CD4-positive, alpha-beta T cell treated with Interleukin-4 for 1 hour (primary cell): ENCODE measurements at places on chromosomes 7 and 10.

- DNase-seq = no peak
Measured at GRCh38 chr7:19747740-19748339, 25.6 kb downstream of the TMEM196 start.

DNA sequence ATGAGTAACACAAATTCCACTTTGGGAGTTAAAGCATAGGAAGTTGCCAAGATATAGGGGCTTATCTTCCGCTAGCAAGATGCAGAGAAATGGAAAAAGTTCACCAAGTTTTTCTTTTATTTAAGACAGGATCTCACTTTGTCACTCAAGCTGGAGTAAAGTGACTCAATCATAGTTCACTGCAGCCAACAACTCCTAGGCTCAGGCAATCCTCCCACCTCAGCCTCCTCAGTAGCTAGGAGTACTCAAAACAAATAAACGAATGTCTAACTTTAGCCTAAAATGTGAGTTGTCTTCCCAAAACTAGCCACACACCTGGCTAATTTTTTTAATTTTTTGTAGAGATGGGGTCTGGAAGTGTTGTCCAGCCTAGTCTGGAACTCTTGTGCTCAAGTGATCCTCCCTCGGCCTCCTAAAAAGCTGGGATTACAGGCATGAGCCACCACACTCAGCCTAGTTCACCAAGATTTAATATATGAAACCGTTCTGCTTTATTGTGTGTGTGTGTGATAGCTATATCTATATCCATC is 9.9 kb downstream of the VIM start:
- no peak for DNase-seq

DNA sequence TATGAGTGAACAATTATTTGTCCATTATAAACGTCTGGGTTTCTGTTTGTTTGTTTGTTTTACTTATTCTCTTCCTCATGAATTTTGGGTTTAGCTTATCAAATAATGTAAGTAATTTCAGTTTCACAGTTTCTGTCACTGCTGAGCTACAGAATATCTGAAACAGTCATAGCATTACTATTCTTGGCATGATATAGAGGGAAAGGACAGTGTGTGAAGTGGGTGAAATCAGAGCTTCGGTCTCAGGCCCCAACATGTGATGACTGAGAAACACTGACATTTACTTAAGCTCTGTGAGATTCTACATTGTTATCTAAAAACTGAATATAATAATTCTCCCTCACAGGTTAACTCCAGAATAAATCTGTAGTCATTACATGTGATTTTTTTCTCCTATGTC is 8.8 kb upstream of the OR6V1 start:
- no peak for DNase-seq

- no peak for DNase-seq
Measured at GRCh38 chr7:155813546-155814315, 1.5 kb upstream of the SHH start.

DNA sequence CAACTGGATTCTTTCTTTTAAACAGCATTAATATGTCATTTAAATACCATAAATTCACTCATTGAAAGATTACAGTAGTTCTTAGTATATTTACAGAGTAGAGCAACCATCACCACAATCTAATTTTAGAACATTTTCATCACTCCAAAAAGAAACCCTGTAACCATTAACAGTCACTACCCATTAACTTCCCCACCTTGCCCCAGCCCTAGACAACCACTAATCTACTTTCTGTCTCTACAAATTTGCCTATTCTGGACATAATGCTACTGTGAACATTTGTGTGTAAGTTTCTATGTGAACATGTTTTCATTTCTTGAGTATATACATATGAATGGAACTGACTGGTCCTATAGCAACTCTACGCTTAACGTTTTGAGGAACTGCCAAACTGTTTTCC is 42.4 kb downstream of the P4HA1 start:
- DNase-seq = no peak

- no peak for DNase-seq
Measured at GRCh38 chr10:106930751-106931150, 233.8 kb downstream of the SORCS1 start.
